ENCODE measurements at places on chromosomes 12 and 14.

DNA sequence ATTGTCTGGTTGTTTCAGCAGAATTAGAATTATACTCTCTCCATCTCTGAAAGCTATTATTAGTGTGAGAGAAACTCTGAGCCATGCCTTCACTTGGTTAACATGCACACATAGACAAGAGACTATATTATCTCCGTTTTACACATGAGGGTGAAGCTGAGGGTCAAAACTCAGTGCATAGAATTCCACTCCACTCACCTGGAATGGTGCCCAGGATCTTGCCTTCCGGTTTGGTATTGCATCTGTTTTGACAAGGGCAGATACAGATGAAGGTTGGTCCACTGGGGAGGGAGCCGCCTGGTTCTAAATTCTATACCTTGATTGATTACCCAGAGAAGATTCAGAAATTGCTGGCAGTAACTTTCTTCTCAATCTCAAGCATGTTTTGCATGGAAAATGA lies 149.5 kb upstream of the PELI2 start:
- no peak for DNase-seq

- no peak for DNase-seq
Observed at GRCh38 chr12:130130346-130130745, 31.9 kb upstream of the FZD10 start.

DNA sequence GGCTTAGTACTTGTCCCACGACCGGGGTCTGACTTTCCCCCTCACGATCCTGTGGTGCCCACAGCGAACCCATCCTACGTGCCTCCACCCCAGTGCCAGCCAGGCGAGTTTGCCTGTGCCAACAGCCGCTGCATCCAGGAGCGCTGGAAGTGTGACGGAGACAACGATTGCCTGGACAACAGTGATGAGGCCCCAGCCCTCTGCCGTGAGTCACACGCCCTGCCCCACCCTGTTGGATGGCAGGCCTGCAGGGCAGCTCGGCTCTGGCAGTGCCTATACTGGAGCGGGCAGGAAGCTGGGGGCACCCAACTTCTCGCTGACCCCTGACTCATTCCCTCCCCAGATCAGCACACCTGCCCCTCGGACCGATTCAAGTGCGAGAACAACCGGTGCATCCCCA lies 18.3 kb upstream of the LRP1-AS start:
- DNase-seq = no peak

DNA sequence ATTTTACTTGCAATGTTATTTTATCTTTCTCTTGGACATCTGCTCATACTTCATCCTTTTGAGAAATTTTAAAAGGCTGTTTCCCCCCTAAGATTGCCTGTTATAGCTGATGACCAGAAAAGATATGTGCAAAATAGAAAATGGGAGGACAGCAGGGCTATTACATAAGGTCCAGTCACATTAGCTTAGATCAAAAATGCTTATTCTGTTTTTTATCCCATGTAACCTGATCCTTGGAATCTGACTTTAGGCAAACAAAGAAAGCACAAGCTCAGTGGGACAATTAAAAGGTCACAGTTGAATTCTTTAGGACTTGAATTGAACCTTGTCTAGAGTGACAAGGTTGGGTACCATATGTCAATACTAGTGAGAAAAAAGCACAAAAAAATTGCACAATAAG lies 65.1 kb upstream of the TRHDE start:
- no peak for DNase-seq

- no peak for DNase-seq
Observed at GRCh38 chr14:86673523-86673969, 1143.6 kb downstream of the FLRT2 start.

GRCh38 chr12:90166671-90167070 lies 458.0 kb upstream of the ATP2B1 start:
- DNase-seq = no peak

DNA sequence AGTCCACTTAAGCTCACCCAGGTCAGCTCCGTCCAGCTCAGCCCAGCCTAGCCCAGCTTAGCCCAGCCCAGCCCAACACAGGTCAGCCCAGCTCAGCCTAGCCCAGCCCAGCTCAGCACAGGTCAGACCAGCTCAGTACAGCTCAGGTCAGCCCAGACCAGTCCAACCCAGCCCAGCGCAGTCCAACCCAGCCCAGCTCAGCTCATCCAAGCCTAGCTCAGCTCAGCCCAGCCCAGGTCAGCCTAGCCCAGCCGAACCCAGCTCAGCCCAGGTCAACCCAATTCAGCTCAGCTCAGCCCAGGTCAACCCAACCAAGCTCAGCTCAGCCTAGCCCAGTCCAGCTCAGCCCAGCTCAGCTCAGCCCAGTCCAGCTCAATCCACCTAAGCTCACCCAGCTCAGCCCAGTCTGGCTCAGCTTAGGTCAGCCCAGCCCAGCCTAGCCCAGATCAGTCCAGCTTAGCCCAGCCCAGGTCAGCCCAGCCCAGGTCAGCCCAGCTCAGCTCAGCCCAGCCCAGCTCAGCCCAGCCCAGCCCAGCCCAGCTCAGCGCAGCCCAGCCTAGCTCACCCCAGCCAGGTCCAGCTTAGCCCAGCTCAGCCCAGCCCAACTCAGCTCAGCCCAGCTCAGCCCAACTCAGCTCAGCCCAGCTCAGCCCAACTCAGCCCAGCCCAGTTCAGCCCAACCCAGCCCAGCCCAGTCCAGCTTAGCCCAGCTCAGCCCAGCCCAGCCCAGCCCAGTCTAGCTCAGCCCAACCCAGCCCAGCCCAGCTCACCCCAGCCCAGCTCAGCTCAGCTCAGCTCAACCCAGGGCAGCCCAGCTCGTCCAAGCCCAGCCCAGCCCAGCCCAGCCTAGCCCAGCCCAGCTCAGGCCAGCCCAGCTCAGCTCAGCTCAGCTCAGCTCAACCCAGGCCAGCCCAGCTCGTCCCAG lies 184.0 kb downstream of the TMEM121 start:
- DNase-seq = no peak

- DNase-seq = no peak
Observed at GRCh38 chr12:66765204-66765603, 86.3 kb upstream of the GRIP1 start.

DNA sequence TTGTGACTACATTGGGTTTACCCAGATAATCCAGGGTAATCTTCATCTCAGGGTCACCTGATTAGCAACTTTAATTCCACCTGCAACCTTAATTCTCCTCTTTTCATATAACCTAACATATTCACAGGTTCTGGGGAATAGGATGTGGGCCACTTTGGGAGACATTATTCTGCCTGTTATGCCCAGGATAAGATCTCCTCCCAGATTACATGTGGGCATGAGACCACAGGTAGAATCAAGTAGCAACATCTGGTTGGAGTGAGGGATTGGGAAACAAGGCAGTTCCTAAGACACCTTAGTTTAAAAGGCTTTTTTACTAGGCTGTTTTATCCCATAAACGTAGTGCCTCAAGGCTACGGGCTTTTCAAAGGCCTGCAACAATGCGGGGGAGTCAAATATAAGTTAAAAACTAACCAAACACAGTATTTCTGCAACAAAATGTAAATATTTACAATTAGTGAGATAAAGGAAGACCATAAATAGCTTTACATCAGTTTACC lies 181.5 kb downstream of the FOXA1 start:
- DNase-seq = no peak

GRCh38 chr14:99242816-99243721 lies 28.9 kb downstream of the BCL11B start:
- DNase-seq = peak; percentile 48

GRCh38 chr12:24864796-24865125 lies 84.1 kb downstream of the BCAT1 start:
- DNase-seq = no peak

DNA sequence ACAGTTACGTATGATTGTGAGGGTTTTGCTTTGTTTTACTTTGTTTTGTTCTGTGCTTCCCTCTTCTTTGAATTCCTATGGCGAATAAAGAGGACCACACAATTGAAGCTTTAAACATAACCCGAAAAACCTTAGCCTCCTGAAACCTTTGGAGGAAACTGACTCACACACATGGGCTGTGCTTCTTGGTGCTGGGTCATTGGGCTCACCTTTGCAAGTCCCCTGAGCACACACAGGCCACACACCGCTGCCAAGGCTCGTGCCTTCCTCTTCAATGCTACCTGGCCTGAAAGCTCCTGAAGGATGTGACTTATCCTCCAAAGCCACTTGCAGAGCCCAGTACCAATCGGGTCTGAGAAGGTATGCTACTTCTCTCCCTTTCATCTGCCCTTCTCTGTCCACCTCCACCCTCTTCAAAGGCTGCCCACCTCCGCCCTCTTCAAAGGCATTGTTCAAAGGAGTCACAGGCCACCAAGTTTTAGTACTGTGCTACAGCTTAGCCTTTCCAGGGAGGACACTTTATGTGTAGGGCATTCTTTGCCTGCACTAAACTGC lies 114.6 kb downstream of the FOXN3 start:
- no peak for DNase-seq

- DNase-seq = no peak
Observed at GRCh38 chr14:56514663-56515371, 64.8 kb upstream of the TMEM260 start.

DNA sequence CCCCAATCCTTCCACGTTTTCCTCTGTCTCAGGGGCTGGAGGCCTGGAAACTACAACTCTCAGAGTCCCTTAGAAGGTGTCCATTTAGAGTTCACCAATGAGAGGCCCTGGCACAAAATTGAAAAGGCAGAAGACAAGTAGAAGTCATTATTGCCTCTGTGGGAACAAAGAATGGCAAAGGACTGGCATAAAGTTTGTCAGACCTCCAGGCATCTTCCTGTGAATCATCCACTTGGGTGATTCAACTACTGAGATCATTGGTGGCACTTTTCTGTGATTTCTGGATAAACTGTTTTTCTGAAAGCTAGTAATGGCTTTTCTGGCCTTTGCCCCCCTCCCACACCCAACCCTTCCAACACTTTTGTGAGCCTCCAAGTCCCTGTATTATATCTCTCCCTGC lies 42.6 kb upstream of the C12orf42 start:
- no peak for DNase-seq

GRCh38 chr12:55937981-55938380 lies 7.0 kb downstream of the DGKA start:
- no peak for DNase-seq

- DNase-seq = no peak
Observed at GRCh38 chr12:11746024-11746771, 96.7 kb downstream of the ETV6 start.

DNA sequence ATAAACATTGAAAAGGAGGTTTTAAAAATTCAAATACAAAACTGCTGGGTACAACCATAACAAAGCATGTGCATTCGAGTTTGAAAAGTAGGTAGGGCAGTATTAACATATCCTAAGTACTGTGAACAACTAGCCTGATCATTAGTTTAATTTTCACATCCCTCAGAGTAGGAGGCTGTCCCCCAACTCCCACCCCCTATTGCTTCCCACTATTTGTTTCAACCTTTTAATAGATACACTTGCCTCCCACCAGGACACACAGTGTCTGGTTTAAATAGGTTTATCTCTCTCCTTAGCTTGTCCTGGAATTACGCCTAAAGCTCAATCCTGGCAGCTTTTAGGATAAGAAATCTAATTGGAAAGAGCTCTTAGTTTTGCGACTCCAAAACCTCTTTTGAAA lies 2.1 kb downstream of the TAOK3 start:
- no peak for DNase-seq

DNA sequence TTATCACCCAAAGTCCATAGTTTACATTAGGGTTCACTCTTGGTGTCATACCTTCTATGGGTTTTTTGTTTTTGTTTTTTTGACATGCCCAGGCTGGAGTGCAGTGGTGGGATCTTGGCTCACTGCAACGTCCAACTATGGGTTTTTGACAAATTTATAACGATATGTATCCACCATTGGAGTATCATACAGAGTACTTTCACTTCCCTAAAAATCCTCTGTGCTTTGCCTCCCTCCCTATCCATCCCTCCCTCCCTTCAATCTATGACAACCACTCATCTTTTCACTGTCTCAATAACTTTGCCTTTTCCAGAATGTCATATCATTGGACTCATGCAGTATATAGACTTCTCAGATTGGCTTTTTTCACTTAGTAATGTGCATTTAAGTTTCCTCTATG lies 139.0 kb upstream of the CCDC198 start:
- no peak for DNase-seq

- no peak for DNase-seq
Observed at GRCh38 chr12:96225994-96226399, 31.8 kb downstream of the ELK3 start.

GRCh38 chr12:38392554-38393144 lies 76.1 kb downstream of the ALG10B start:
- no peak for DNase-seq

GRCh38 chr14:32508281-32508680 lies 179.2 kb downstream of the AKAP6 start:
- DNase-seq = no peak

GRCh38 chr12:81617915-81618314 lies 141.2 kb downstream of the PPFIA2 start:
- DNase-seq = no peak

DNA sequence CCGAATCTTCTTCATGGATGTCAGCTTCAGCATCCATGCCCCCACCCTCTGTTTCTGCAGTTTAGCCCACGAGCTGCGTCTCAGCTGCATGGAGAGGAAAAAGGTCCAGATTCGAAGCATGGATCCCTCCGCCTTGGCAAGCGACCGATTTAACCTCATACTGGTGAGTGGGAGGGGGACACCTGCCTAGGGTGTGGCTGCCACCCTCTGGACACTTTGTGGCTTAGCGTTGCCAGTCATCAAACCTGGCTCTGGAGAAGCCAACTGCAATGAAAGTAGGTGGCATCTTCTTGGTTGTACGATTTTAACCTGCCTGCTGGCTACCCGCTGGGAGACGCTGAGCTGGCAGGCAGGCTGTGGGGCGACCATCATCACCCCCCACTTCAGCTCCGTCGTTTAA lies 16.7 kb downstream of the DCAF4 start:
- no peak for DNase-seq

DNA sequence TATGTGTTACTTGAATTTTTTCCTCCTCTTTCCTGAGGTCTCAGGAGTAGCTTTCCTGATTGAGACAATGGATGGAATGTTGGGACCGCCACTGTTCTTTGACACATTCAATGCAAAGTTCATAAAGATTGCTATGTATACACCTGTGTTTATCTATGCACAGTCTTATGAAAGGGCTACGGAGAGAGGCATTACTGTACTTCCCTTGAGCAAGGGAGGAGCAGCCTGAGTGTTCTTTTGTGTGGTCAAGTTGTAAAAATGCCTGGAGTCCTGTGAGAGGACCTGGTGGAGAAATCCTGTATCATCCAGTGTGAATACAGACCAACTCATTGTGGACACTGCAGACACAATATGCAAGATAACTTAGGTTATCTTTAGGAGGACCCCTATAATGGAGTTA lies 1.2 kb downstream of the SRGAP1 start:
- no peak for DNase-seq

DNA sequence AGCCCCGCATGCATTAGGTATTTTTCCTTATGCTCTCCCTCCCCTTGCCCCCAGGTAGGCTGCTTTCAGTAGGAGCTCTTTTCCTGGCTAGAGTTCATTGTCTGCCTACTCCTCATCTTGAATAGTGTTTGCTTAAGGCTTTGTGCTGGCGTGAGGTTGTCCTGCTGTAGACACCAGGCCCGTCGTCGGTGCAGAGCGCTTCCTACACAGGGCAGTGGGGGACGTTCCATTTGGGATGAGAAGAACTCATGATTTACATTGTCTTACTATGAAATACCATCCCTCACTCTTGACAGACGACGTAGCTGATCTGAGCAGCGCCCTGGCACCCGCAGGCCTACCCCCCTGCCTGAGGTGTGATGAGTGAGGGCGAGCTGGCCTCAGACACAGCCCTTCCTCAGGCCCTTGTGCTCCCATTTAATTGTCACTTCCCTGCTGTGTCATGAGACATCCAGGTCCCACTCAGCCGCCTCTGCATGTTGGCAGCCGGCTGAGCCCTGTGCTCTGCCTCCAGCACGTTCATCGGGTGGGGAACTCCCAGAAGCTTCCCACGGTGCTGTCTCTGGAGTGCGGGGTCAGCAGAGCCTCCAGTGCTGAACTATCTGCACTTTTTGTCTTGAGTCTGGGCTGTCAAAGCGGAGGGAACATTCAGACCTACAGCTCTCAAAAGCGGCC lies 76.0 kb downstream of the WDR20 start:
- DNase-seq = no peak
